ENCODE measurements at places on chromosomes 3 and 15.

GRCh38 chr3:66416556-66417304 lies 84.1 kb downstream of the LRIG1 start:
- no peak for DNase-seq

DNA sequence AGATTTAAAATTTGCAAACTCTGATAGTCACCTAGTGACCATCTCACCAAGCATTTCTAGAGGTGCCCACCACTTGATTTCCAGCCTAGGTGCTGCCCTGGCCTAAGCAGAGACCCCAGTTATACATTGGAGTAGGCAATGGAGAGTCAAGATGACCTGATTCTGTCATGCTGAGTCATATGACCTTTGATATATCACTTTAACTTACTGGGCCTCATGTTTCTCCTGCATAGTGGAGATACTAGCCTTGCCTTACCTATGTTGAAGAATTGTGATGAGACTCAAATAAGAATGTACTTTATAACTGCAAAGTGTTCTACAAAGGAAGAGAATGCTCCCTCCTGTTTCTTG lies 75.5 kb upstream of the XCR1 start:
- DNase-seq: no peak

- no peak for DNase-seq
These were observed 15.2 kb downstream of the NRROS start for GRCh38 chr3:196654735-196655090.

DNA sequence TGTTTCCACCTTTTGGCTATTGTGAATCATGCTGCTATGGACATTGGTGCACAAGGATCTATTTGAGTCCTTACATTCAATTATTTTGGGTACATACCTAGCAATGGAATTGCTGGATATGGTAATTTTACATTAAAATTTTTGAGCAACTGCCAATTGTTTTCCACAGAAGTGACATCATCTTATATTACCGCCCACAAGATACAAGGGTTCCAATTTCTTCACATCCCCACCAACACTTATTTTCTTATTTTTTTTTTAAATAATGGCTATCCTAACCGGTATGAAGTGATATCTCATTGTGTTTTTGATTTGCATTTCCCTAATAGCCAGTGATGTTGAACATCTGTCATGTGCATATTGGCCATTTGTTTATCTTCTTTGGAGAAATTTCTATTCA lies 22.5 kb upstream of the NPTN start:
- DNase-seq: no peak

- no peak for DNase-seq
These were observed 113.1 kb downstream of the ATG7 start for GRCh38 chr3:11385326-11385725.
